Suprapubic skin (tissue), 4 donors: ENCODE measurements at places on chromosomes 16 and 17.
A peak's percentile ranks its signal among the peaks of the same experiment; 100 is the strongest.

- no peak for DNase-seq
Observed at GRCh38 chr17:39652587-39653315, 12.4 kb upstream of the TCAP start.

- DNase-seq: no peak
Observed at GRCh38 chr17:41523225-41523593, 4.5 kb upstream of the KRT15 start.

DNA sequence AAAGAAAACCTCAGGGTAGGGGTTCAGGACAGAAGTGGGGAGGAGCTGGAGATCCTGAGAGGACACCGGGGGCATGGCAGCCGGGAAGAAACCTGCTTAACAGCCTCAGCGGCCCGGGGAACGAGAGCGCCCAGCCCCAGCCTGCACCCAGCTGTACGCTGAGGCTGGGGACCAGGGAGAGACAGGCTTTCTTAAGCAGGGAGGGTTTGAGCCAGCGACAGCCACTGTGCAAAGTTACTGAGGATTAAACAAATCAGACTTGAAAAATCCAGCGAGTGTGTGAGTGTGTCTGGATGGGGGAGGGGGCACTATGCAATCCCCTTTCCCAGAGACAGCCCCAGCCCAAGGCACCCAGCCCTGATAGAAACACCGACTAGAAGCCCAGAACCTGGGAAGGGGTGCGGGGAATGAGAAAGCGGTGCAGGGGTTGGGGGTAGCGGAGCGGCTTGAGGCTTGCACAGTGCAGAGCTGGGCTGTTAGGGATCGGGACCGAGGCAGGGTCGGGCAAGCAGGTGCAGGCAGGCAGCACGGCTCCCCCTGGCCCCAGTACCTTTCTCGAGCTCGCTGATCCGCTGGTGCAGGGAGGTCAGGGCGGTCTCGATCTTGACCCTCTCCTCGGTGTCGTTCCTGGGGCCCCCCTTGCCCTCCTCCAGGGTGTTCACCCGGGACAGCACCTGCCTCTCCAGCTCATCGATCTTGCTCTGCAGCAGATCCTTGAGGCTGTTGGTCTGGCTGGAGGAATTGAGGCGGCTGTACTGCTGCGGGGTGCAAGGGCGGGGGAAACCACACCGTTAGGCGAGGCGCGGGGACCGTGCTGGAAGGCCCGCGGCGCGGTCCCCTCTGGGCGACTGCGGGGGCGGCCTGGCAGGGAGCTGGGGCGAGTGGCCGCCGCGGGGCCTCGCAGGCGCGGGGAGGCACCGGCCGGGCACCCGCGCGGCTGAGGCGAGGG is 1.2 kb downstream of the NPTX1 start:
- no peak for DNase-seq

DNA sequence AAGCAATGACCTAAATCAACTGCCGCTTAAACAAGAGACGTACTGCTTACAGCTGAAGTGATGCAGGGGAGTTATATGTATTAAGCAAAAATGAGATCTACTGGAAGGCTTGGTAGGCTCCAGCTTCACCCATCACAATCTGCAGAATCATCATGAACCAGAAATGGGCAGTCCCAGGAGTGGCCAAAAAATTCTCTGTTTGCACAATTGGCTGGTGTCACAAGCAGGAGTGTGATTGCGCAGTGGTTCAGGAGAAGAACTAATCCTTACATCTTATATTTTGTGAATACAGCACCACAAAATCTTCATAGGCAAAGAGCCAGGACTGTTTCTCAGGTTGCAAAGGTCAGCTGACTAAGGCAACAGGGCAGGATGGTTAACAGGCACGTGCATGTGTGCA is 75.9 kb downstream of the CES1 start:
- DNase-seq: peak; percentile 13

DNA sequence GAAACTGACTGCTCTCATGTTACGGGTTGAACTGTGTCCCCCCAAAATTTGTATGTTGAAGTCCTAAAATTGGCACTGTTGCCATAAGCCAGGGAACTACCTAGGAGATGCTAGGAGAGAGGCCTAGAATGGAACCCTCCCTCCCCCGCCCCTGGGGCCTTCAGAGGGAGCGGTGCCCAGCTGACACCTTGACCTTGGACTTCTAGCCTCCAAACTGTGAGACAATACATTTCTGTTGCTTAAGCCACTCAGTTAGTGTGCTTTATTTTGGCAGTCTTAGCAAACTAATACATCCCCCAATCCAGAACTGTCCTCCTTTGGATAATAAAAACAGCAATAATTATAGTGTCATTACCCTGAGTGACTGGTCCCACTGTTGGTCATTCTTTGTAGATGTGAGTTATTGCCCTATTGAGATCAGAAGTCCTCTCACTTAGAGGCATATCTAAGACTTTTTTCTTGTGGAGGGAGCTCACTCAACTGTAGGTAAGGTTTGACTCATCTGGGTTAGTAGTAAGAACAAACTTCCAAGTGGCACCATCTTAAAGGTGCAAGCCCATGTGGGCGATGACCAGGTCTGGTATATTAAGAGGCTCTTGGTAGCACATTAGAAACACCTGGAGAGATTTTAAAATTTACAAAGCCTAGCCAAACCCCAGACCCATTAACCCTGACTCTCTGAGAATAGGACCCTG is 93.0 kb upstream of the HLF start:
- DNase-seq: no peak

GRCh38 chr16:27217256-27217655 is 13.9 kb downstream of the KDM8 start:
- no peak for DNase-seq

DNA sequence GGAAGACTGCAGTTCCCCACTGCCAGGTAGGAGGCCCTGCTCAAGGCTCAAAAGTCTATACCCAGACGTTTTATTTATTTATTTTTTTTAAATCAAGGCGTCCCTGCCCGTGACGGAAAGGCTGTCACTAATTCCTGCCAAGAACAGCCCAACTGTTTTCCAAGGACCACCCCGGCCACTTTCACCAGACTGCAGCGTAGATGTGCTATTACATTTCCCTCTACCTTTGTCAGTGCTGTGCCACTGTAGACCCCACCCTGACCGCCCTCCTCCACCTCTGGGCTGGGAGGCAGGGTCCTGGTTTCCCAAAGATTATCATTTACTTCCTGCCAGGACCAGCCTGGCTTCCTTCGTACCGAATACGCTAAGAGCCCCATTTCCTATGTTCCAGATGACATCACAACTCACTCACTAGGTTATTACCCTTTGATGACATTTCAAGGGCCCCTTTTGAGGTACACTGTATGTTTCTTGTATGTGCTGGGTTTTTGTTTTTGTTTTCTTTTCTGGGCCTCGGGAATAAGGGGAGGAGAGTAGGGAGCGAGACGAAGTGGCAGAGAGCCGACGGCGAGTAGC is 6.3 kb upstream of the RNF227 start:
- DNase-seq: no peak

DNA sequence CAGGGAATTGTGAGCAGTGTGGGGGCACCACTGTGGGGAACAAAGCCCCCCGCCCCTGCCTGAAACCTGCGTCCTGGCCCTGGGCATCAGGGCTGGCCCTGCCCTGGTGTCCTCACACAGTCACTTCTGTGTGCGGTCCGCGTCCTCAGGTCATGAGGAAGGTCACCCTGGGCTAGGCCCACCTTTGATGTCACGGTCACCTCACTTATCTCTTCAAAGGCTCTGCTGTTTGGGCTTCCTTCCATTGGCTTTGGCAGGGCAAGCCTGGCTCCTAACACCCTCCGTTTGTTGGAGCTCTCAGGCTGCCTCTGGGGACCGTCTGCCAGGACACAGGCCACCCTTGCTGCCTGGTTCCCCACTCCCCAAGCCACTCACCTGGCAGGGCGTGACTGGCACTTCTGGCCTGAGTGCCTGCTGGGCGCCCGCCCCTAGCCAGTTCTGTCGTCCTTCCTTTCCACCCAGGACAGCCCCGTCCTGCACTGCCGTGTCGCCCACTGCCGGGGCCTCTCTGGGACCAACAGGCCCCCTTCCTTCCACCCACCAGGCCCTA is 8.8 kb downstream of the CENPX start:
- DNase-seq: no peak

DNA sequence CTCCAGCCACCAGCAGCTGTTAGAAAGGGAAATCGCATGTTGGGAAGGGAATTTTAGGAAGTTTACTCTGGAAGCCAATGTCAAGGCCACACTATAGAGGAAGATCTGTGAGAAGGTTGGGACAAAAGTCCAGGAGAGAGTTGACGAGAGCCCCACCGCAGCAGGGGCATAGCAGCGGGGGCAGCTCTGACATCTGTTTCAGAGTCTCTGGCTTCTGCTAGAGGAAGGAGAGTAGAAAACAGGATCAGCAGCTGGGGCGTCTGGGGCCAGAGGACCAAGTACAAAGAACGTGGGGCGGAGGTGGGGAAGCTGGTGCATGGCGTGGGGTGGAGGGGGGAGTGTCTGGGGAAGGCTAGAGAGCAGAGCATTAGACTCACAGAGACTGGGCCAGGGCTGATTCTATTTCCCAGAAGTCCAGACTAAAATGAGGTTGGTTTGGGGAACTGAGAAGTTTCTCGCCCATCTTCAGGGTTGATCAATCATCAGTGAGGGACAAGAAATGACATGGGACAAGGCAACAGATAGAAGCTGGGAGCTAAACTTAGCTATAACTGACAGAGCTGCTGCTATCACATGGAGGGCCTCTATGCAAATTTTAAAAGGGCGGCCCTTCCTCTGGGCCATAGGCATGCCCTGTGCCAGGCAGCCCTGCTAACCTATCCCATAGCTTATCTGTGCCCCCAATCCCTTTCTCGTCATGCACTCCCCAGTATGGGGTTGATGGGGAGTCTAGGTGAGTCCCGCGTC is 1.2 kb downstream of the RABEP2 start:
- peak; percentile 59 for DNase-seq

- DNase-seq: no peak
Observed at GRCh38 chr16:27199736-27200135, 3.6 kb upstream of the KDM8 start.

DNA sequence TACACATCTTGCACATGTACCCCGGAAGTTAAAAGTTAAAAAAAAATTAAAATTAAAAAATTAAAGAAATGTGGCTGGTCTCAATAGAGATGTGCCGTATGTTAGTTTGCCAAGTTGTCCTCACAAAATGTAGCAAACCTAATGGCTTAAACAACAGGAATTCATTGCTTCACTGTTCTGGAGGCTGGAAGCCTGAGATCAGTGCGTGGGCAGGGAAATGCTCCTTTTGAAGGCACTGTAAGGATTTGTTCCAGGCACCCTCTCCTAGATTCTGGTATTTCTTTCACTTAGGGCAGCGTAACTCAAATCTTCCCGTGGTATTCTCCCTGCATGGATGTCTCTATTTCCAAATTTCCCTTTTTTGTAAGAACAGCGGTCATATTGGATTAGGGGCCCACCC is 32.7 kb upstream of the MON1B start:
- no peak for DNase-seq

- no peak for DNase-seq
Observed at GRCh38 chr17:63837480-63837879, 5.0 kb downstream of the SMARCD2 start.

- no peak for DNase-seq
Observed at GRCh38 chr17:2792366-2793169, 3.7 kb upstream of the RAP1GAP2 start.

DNA sequence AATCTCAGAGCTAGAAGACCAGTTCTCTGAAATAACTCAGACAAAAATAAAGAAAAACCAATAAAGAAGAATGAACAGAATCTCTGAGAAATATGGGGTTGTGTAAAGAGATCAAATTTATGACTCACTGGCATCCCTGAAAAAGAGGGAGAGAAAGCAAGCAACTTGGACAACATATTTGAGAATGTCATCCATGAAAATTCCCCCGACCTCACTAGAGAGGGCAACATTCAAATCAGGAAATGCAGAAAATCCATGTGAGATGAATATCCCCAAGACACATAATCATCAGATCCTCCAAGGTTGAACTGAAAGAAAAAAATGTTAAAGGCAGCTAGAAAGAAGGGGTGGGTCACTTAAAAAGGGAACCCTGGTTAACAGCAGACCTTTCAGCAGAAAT is 32.1 kb downstream of the TANC2 start:
- DNase-seq: no peak

DNA sequence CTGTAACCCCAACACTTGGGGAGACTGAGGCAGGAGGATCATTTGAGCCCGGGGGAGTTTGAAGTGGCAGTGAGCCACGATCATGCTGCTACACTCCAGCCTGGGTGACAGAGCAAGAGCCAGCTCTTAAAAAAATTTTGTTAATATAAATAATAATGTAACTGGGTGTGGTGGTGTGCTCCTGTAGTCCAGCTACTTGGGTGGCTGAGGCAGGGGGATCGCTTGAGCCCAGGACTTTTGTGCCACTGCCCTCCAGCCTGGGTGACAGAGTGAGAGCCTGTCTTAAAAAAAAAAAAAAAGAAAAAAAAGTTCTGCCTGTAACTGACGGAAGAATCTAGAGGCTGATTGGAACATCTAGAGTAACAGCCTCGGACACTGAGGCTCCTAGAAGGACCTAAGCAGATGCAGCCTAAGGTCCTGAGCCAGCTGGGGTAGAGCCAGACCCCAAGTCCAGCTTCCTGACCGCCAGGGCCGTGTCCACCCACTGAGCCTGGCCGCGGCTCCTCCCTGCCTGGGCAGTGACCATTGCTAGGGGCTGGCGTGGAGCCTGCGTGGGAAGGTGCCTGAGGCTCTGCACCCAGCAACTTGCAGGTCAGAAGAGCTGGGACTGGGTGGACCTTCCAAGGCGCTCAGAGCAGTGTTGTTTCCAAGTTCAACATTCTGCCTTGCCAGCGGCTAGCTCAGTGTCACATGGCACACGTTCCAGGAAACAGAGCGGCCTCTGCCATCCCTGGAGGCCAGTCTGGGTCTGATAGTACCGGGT is 209.4 kb upstream of the CIBAR2 start:
- DNase-seq: peak; percentile 93

- no peak for DNase-seq
Observed at GRCh38 chr17:82029391-82029790, 2.1 kb upstream of the RAC3 start.

GRCh38 chr16:85386467-85387170 is 226.5 kb upstream of the GSE1 start:
- no peak for DNase-seq

GRCh38 chr16:86594721-86595120 is 16.4 kb downstream of the FOXL1 start:
- DNase-seq: no peak

- DNase-seq: no peak
Observed at GRCh38 chr16:80389338-80389737, 151.5 kb upstream of the DYNLRB2 start.

DNA sequence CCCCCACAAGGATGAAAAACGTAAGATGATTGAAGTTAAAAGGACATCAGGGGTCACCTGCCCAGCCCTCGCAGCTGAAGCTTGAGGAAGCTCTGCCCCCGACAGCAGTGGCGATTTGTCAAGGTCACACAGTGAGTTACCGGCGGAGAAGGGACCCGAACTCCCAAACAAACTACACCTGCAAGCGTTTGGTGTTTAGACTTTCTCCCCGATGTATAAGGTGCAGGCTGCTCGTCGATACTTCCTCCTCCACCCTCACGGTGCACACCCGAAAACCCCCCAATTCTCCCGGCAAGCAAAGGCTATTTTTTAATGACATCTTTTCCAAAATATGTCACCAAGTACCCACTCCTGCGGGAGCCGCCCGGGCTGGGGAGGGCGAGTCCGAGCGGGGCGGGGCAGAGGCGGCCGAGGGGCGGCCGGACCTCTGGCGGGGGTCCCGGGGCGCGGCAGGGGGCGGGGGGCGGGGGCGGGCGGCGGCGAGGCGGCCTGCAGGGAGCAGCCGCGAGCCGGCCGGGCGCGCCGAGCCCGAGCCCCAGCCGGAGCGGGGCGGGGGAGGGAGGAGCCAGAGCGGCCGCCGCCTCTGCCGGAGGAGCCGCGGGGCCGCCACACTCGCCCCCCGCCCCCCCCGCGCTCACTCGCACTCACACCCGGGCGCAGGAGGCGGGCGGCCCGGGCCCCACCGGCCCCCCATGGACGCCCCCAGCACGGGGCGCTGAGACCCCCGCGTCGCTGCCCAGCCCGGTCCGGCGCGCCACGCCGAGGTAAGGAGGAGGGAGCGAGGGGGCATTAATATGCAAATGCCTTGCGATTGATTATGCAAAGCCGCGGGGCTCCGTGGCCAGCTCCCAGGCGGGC is at the start of gene THRA:
Gene THRA (plus strand): TSS at position 637 of the 858 bp plus-strand sequence. CDS start 11,524 bp downstream, outside the sequence.
- DNase-seq: peak; percentile 77
